ENCODE measurements at places on chromosomes 13 and 19.

DNA sequence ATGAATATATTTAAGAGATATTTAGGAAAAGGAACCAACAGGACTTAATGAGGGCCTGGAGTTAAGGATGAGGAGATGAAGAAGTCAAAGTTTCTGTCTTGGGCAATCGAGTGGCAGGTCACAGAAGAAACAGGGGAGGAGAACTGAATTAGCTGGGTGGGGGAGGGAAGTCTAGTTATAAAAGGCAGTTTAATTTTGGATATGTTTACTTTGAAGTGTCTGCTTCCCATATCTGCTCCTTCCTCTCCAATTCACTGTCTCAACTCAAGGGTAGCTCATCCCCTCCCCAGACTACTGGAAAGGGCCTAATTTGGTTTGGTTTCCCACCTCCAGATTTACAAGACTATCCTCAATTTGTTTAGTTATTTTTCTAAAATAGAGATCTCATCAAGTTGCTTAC, 195.9 kb downstream of the VWA8 start:
- DNase-seq: no peak

- DNase-seq: no peak
These were observed 16.0 kb downstream of the TM6SF2 start for GRCh38 chr19:19257137-19257536.

DNA sequence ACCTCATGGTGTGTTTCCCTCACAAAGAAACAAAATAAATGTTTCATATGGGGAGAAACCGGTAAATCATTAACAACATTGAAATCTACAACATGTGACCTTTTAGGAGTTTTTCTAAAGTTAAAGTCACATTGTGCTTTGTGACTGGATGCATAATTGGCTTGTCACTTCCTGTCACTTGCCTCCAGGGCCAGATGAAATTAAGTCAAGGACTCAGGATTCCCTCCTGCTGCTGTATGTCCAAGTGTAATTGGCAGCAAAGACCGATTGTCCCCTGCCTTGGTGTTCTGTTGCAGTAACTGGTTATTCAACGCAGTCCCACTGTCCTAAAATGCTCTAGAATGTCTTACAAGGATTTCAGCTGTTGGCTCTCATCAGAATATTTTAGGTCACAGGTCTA, 448.2 kb downstream of the LIG4 start:
- DNase-seq: no peak

DNA sequence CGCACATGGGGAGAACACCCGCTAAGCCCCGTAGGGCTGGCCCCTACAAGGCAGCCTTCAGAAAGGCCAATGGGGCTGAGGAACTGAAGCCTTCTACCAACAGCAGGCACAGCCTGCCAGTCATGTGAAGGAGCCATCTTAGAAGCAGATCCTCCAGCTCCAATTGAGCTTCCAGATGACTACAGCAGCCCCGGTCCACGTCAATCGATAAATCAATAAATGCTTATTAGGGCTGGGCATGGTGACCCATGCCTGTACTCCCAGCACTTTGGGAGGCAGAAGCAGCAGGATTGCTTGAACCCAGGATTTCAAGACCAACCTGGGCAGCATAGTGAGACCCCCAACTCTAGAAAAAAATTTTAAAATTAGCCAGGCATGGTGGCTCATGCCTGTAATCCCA, 23.0 kb downstream of the TEX101 start:
- DNase-seq: no peak

GRCh38 chr13:97339988-97340749, 93.8 kb upstream of the RAP2A start:
- DNase-seq: no peak

- DNase-seq: no peak
These were observed 5.0 kb downstream of the PLEKHF1 start for GRCh38 chr19:29670255-29670654.

DNA sequence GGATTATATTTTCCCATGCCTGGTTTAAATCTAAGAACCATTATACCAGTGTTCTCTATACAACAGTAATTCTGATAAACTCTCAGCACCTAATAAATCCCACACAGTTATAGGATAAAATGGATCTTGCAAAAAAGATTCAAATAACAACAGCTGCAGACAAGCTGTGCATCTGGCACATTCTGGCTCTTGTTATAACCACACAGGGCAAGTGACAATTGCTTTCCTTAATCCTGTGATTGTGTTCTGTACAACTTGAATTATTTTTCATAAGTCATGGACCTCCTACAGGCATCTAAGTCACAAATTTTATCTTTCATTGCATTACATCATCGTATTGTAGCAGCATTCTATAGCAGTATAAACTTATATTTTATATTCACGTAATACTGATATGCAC, 948.3 kb downstream of the SLITRK1 start:
- no peak for DNase-seq

GRCh38 chr13:114147803-114148520, 15.5 kb upstream of the RASA3 start:
- DNase-seq: no peak

All from stimulated activated CD4-positive, alpha-beta T cell treated with anti-CD3 and anti-CD28 coated beads, Interleukin-1b, Interleukin-23, amount 100 ng/mL, for 1 hour (primary cell).